ENCODE measurements at places on chromosomes 7 and 10.

GRCh38 chr7:149156898-149157297, 9.6 kb downstream of the ZNF398 start:
- no peak for DNase-seq

GRCh38 chr10:49740346-49741107, 21.6 kb downstream of the OGDHL start:
- DNase-seq, result no peak

DNA sequence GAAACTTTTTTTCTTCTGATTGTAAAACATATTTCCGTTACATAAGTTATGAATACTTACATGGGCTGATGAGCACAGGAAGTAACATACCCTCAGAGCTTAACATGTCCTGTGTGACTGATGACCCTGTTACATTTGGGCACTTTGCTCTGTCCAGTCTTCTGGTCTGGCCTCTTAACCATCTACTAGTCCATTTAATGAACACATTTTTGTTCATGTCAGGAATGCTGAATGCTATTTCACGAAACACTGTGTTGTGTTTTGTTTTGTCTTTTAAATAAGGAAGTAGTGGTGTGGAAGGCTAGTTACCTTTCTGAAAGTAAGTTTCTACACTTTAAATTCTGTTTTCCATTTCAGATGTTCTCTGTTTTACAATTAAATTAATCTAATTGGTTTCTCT, 77.7 kb downstream of the RBM33 start:
- no peak for DNase-seq

- DNase-seq, result no peak
These were observed 16.2 kb upstream of the DNAJB6 start for GRCh38 chr7:157320608-157320980.

- no peak for DNase-seq
These were observed 144.4 kb downstream of the ARID5B start for GRCh38 chr10:62045765-62046521.

DNA sequence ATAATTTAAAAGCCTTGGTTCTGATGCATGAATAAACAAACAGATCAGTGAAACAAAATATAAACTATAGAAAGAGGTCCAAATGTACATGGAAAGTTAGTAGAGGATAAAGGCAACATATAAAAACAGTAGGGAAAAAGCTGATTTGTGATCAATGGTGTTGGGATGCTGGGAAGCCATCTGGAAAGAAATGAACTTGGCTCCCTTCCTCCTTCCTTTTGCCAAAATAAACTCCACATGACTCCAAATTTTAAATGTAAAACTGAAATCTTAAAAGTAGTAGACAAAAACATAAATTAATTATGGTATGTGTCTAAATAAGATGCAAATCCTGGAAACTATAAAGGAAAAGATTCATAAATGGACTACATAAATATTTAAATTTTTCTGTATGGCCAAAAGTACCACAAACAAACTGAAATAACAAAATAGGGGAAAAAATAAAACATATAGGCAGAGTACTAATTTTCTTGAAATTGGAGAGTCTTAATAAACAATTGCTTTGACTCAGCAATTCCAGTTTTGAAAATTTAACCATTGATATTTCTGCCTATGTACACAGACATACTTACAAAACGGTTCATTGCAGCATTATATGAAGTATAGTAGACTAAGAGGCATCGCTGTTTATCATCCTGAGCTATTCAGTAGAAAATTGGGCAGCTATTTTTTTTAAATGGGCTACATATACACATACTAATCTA, 77.0 kb upstream of the TRIM24 start:
- DNase-seq, result no peak

DNA sequence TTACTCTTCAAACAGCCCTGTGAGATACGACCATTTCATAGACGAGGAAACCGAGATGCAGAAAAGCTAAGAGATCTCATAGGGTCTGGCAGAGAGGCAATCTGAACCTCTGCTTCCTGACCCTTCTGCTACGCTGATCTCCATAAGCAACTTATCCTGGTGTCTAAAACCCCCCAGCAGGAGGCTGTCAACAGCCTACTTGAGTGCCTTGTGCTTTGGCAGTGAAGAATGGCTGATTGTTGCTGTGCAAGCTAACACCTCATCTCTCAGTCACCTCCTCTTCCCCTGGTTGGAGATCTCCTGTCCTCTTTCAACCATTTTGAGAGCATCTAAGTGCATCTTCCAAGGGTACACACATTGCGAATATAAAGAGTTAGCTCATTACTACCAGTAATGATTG, 86.2 kb downstream of the AOAH start:
- DNase-seq, result no peak

DNA sequence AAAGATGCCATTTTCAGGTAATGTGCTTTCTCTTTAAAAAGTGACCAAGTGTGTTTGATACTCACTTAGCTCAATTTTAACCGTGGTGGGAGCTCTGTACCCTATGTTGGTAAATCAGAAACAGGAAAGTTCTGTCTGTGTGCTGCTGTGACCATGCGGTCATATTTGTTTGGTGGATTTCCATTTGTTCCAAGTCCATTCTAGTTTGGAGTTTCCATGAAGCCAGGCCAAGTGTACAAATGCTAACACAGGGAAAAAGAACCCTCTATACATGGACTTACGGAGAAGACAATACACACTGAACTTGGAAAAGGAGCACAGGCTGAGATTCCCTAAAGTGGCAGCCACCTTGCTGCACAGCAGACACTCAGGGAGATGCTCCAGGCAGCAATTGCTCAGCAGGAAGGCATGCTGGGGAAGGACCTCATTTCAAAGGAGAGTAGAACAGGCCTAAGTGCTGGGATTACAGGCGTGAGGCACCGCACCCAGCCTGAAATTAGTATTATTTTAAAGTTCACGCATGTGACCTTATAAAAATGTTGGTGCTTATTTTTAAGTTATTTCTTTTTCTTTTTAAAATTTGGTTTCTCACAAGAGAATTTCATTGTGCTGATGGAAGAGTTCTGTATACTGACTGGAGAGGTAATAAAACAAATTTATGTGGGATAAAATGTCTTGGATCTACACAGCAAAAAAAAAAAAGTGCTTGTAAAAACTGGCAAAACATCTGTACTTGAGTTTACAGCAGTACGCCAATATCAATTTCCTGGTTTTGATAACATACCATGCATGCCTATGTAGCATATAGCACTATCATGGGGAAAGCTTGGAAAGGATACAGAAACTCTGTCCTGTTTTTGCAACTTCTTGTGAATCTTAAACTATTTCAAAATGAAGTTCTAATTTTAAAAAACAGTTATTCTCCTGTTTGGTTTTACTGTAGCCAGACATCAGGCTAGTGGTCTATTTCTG, 436.2 kb downstream of the KCNMA1 start:
- DNase-seq, result no peak

DNA sequence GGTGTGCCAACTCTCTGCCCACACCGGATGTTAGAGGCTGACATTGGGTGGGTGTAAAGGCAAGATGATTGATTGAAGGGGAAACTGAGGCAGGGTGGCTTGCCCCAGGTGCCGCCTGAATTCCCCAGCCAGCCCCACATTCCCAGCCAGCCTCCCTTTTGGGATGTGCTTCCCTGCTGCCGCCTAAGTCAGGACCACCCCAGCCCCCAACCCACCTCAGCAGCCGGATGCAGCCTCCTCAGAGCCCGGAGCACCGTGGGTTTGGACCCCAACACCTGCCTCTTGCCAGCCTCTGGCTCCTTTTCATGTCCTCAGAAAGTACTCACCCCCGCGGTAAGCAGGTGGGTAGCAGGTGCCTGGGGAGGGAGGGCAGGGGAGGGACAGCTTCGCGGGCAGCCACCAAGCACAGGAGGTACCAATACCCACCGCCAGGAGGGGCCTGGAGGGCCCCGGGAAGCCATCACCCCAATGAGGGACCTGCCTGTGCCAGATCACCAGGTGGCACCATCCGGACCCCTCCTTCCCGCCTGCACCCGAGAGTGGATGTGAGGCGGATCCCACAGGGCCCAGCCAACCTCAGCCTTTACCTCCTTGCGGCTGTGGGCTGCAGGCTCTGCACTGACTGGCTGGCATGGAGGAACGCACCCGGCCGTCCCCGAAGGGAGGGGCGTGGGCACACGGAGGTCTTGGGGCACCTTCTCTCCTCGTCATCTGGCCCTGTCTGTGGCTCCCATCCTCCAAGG, 60.5 kb downstream of the PWWP2B start:
- no peak for DNase-seq

GRCh38 chr10:110772454-110773025, 99.2 kb upstream of the PDCD4 start:
- DNase-seq, result no peak

DNA sequence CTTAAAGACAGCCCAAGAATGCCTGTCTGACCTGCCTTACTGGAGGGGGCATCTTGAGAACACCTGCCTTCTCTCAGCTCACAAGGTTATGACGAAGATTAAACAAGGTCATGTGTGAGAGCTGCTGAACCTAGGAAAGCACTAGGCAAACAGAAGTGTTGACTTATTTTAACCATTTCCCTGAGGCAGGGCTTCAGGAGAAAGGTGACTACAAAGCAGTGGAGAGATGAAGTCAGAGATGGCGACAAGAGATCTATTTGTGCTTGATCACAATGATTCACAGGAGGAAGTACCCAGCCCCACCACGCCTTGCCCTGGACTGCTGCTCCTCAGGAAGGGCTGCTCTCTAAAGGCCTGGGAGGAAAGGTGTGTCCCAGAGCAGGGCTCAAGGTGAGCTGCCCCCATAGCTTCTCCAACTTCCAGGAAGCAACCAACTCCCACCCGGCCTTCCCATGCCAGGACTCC, 27.8 kb downstream of the STN1 start:
- DNase-seq, result no peak

DNA sequence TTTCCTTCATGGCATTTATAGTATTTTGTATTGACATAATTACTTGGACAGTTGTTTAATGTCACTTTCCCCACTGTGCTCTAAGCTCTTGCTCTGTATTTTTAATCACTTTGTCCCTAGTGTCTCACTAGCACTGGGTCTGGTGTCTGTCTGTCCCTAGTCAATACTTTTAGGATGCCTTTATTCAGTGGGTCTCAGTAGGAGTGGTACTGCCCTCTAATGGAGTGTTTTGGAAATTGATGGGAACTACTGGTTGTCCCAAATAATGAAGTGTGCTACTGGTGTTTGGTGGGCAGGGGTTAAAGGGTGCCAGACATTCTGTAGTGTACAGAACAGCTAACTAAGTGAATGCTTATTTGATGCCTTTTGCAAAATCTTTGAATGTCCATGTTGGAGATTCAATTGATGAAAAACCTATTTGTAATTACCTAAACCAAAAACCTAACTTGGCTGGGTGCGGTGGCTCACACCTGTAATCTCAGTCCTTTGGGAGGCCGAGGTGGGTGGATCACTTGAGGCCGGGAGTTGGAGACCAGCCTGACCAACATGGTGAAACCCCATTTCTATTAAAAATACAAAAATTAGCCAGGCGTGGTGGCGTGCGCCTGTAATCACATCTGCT, 33.3 kb downstream of the CDK14 start:
- DNase-seq, result no peak

DNA sequence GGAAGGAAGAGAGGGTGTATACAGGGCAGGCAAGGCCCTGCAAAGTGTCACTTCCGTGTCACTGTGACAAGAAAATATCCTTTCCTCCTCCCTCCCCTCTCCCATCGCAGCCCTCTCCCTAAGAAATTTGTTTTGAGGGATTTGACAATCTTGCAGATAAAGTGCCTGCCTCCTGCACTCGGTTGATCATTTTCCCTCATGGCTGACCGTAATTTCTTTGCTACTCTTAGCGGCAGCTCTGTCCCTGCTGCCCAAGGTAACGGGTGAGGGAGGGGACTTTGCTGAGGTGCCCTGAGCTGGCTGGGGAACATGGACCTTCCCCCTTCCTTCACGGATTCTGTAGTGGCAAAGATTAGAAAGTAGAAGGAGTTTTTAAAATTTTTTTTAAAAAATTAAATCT, 179.1 kb downstream of the TCF7L2 start:
- no peak for DNase-seq

Measured in activated T-helper 1 cell treated with anti-CD3 and anti-CD28 coated beads, Interleukin-2, amount 50 U/mL, for 16 hours (primary cell).